ENCODE measurements at places on chromosomes 6 and 20. TPM values are rescaled to one million over a fixed set of nuclear protein-coding genes. Genes with fewer than 3 reads are reported as not detected.

COL9A3 gene
- total RNA-seq, result 0.08 TPM

ERVFRD-1 gene
- total RNA-seq, result not detected

GPSM3 gene
- total RNA-seq, result 80.6 TPM

TRAM2 gene
- 58.5 TPM for total RNA-seq

SAMD3 gene
- total RNA-seq, result 5.0 TPM

MMUT gene
- 7.2 TPM for total RNA-seq

OOEP gene
- total RNA-seq, result not detected

HAO1 gene
- not detected for total RNA-seq

UBE2V1 gene
- 66.9 TPM for total RNA-seq

KIF6 gene
- 2.9 TPM for total RNA-seq

EPB41L2 gene
- total RNA-seq, result 32.5 TPM

VARS1 gene
- total RNA-seq, result 63.0 TPM

SMIM28 gene
- total RNA-seq, result not detected

C6orf89 gene
- 49.3 TPM for total RNA-seq
